ENCODE measurements at places on chromosomes 5 and 9.

DNA sequence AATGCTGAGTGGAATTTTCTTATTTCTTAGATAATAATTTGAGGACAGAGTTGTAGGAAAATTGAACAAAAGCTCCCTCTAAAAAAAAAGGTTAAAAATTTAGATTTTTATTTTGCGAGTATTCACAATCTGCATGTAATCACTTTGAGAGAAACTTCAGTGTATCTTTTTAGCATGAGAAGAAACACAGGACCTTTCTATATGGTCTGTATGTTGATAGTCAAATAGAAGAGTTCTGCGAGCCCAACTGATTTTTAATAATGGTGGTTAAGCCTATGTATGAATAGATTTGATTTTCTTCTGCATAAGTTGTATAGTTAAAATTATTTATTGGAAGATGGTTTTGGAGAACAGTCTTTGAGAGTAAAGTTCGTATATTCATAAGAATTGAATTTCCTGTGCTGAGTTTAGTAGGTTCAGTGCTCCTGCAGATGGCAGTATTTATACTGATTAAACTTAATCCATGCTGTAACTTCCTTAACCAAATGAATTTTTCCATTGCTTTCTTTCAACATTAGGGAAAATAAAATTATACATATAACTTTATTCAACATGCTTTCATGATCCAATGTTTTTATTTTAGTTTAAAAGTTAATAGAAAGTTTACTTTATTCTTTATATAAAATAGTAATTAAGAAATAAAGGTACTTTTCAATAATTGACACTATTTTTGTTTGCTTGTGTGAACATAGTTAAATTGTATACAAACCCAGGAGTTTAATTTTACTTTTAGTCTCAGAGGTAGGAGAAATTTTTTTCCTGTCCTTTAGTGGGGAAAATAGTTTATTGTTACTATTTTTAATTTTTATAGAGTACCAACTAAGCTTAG, 19.6 kb downstream of the TCERG1 start:
- DNase-seq, result no peak

- DNase-seq, result no peak
These were observed 427.5 kb downstream of the EFNA5 start for GRCh38 chr5:107243220-107243579.

- DNase-seq, result no peak
These were observed 342.4 kb upstream of the GRIA1 start for GRCh38 chr5:153147891-153148623.

GRCh38 chr5:59133764-59134261, 550.9 kb downstream of the RAB3C start:
- no peak for DNase-seq

DNA sequence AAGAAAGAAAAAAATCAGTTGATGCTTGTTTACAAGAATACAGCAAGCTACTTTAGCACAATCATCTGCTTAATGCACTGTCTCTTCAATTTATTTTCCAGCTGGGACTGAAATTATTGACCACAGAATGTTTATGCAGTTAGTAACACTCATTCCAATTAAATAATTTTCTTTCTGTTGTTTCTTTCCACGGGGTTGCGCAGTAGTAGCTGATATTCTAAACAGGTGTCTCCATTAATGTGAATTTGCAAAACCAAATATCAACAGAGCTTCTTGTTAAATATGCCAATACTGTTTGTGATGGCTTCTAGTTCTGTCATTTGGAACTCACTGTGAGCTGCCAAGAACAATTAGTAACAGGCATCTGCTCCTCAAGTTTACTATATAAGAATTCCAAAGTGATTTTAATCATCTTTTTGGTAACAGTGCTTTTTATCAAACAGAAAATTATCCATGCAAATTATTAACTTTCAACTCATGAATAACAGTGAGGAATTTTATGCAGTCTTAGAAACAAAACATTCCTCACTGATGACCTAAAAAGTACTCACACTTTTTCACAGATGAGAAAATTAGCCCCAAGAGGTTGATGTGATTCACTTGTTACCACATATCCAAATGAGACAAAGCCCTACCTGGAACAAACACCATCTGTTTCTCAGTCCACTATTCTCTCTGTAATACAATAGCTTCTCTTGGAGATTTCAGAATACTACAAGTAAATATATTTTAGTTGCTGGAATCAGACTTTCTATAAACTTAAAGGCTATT, 567.6 kb upstream of the RGMB start:
- no peak for DNase-seq

DNA sequence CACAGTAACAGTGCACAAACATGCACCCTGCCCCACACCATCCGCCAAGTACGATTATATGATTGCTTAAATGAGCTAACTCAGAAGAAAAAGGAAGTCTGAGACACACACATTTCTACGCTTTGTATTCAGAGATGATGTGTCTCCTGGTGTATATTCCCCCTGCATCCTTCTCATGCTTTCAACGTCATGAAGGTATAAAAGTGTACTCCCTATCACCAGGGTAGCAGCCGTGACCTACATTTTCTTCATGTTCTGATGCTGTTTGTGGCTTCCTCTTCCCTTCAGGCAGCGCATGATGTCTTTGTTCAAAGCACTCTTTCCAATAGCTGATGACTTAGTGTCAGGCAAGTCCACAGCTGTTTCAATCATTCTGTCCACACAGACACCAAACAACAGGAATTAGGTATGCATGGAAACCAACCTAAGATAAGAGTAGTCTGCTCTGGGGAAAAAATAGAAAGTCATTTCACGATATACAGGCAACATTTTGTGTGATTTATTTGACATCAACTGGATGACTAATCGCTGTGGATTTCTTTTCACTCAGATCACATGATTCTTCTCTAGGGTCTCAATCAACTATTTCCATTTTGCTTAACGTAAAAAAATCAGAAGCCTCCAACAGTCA, 269.4 kb upstream of the PTGER4 start:
- DNase-seq, result no peak

GRCh38 chr5:68428231-68428811, 212.8 kb downstream of the PIK3R1 start:
- no peak for DNase-seq

DNA sequence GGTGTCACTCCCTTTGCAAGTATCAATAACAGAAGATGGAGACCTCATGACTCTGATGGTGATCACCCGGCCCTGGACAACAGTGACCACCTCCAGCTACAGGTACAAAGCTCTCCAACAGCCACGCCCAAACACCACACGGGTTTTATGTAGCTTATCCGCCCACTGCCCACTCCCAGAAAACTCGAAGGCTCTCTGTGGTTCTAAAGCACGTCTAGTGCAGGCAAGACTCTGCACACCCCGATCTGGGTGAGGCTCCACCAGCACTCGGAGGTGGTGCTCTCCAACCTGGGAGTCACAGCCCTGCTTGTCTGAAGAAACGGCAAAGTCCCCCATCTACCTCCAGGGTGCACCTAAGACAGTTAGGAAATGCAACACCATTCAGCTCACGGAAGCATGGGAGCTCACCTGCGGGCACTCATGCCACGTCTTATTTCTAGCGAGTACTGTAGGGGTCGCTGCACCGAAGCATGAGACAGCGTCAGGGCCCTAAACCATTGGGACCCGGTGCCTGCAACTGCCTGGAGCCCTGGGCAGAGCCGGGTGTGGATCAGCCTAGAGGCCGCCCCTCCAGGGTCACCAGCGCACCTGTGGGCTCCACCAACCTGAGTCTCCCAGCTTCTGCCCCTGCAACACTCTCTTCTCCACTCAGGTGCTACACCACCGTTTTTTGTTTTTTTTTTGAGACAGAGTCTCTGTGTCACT, 58.1 kb upstream of the ZNF354A start:
- no peak for DNase-seq

GRCh38 chr9:126704892-126705766, 91.4 kb downstream of the LMX1B start:
- DNase-seq, result no peak

DNA sequence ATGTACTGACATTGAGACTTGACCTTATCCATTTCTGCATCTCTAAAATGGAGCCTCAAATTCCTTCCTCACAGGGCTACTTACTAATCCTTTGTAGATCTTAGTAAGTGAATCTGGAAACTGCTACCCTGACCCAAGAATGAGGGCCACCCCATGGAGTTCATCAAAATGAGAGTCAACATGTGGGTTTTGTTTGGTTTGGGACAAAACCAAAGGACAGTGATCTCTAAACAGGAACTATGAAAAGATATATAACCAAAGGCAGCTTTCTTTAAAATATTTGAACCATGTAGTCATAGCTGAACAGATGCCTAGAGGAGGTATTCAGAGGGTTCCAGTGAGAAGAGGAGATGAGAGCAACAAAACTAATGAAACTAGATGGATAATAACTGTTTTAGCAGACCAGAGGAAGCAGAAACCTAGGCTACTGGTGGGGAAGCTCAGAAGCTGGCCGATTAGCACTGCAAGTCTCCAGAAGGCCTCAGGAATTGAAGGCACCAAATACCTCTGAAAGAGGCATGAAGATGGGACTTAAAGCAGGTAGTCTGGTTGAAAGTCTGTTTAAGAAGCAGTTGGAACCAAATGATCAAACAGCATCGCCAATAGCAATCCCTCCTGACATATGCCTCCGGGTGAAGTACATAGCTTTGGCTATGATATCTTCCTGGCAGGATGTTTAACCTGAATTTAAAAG, 45.8 kb downstream of the THOC3 start:
- no peak for DNase-seq

DNA sequence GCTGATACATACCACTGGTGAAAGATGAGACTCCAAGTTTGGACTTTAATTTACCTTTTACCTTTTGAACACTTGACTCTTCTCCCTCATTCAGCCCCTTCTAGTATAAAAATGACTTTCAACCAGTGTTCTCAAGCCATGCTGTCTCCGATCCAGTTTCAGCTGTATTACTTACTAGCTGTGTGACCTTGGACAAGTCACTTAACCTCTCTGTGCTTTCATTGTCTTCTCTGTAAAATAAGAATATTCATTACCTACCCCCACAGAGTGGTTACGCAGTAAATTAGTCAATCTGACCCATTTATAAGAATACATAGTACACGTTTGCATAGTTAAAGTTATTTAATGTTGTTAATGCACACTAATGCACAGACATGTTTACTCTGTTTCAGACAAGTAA, 12.6 kb upstream of the CEMIP2 start:
- DNase-seq, result no peak

- DNase-seq, result peak; percentile 22
These were observed 7.6 kb upstream of the BARX1 start for GRCh38 chr9:93962561-93963440.

DNA sequence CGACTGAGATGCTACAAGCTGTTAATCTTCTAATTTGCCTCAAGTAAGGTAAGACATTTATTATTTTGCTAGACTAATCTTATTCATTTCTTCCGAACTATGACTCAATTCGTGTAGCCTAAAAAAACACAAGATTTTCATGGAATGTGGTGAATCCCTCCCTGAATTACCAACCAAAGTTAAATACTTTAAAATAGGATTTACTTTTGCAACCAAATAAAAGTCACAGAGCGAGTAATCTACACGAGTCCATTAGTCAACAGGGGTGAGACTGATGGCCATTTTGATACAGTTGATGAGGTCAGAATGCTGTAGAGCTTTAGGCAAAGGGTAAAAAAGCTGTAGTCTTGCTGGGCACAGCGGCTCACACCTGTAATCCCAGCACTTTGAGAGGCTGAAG, 13.1 kb upstream of the BNC2 start:
- no peak for DNase-seq

GRCh38 chr5:151238303-151238741, 14.4 kb upstream of the CCDC69 start:
- no peak for DNase-seq

Data from esophagus squamous epithelium (tissue), 5 donors.